Astrocyte (in vitro differentiated cells and primary cell): ENCODE measurements at places on chromosomes 12 and 14. TPM values are rescaled to one million over a fixed set of nuclear protein-coding genes. Genes with fewer than 3 reads are reported as not detected.

- DNase-seq, result no peak
Observed at GRCh38 chr12:92088805-92089204, 56.8 kb downstream of the BTG1 start.

GRCh38 chr12:121465921-121466793 lies 66.2 kb downstream of the RNF34 start:
- DNase-seq, result no peak

MYF5 gene
- not detected in 2 replicates for total RNA-seq

- DNase-seq, result no peak
Observed at GRCh38 chr14:78673845-78674244, 503.7 kb downstream of the NRXN3 start.
